ENCODE measurements at places on chromosomes 2 and 18.

DNA sequence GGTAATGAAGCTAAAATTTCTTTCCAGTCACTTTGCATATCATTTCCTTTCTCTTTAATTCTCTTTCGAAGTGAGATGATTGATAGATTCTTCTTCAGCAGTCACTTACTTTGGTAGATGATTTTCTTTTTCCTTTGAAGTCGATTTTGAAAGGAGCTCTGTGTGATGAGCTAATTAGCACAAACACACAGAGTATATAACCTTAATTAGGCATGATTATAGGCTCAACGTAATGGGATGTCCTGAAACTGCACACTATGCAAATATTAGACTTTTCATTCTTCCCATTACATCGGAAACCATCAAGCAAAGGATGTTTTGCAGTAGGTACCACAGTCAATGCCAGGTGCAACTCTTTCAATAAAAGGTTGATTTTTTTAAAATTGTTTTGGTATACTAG lies 6.4 kb upstream of the CTLA4 start:
- DNase-seq: no peak

DNA sequence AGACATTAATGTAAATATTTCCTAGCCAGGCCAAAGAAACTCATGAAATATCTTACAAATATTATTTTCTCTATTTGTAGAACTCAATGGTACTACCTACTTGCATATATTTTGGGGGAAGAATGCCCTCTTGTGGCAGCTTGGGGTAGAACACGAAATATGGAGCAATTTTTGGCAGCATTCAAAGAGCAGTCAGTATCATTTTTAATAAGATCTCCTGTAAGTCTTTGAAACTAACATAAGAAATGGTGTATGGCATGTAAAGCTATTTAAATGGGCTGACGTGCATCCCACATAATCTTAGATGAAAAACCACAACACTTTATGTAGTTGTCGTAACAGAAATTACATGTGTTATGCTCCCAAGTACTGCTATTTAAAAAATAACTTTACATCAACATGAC lies 62.3 kb upstream of the CCDC195 start:
- DNase-seq: peak; percentile 65

- DNase-seq: no peak
These were observed 36.9 kb upstream of the KLF7 start for GRCh38 chr2:207202645-207203044.

- no peak for DNase-seq
These were observed 513.9 kb upstream of the NETO1 start for GRCh38 chr18:73381699-73382036.

- DNase-seq: no peak
These were observed 9.5 kb upstream of the KDSR start for GRCh38 chr18:63376538-63376937.

GRCh38 chr2:186757009-186757408 lies 63.1 kb downstream of the FAM171B start:
- no peak for DNase-seq

DNA sequence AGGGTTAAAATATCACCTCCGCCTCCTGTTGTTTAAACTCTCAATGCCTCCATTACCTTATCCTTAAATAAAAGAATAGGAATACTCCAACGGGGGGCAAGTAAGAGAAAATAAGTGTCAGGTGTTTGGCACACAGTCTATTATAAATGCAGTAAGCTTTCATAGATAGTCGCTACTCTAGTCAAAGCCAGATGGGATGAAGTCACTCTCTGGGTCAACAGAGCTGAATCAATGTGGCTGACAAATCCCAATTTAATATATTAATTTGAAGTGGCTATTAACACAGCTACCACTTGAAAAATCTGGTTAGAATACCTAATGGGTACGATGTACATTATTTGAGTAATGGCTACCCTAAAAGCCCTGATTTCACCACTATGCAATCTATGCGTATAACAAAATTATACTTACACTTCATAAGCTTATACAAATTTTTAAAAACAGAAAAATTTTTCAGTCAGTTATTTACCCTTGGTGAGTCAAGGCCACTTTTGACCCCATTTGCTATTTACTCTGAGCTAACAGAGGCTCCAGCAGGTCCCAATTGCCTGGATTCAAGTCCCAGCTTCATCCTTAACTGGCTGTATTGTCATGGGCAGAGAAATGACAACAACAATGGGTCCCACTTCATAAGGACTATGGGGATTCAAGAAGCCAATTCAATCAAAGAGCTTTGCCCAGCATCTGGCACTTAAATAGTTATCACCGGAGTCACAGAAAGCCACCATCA lies 167.5 kb upstream of the PID1 start:
- no peak for DNase-seq

- no peak for DNase-seq
These were observed 27.8 kb upstream of the SLC9A2 start for GRCh38 chr2:102591491-102592045.

- DNase-seq: peak; percentile 73
These were observed 51.6 kb downstream of the APOB start for GRCh38 chr2:20992201-20992711.

DNA sequence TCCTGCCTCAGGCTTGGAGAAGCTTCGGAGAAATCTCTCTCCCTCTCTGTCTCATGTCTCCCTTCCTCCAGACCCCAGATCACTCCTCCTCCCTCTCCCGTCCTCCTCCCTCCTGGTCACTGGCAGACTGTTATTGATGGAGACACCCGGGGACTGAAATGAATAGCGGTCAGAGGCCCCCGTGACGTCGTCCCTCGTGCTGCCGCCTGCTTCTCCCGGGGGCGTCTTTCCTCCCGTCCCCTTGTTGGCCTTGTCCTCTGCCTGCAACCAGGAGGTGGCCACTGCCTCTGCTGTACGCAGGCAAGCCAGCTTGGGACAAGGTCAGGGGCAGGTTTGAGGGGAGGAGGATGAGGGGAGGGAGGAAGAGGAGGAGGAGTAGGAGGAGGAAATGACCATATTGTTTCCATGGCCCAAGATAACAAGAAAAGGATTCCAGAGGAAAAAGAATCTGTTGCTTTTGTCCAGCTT lies 78.2 kb downstream of the CELF4 start:
- no peak for DNase-seq

DNA sequence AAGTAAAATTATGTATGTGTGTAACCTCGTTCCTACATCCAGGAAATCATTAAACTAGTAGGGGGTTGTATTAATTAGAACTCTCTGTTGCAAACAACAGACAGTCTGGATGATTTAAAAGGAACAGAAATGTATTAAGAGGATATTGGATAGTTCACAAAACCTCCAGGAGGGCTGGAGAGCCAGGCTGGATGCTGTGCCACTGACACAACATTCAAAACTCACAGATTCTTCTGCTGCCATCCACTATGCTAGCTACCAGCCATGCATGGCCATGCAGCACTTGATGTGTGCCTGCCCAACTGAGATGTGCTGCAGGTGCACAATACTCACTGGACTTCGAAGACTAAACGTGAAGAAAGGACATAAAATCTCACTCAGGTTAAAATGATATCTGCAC lies 48.2 kb upstream of the SH3RF3 start:
- DNase-seq: no peak

DNA sequence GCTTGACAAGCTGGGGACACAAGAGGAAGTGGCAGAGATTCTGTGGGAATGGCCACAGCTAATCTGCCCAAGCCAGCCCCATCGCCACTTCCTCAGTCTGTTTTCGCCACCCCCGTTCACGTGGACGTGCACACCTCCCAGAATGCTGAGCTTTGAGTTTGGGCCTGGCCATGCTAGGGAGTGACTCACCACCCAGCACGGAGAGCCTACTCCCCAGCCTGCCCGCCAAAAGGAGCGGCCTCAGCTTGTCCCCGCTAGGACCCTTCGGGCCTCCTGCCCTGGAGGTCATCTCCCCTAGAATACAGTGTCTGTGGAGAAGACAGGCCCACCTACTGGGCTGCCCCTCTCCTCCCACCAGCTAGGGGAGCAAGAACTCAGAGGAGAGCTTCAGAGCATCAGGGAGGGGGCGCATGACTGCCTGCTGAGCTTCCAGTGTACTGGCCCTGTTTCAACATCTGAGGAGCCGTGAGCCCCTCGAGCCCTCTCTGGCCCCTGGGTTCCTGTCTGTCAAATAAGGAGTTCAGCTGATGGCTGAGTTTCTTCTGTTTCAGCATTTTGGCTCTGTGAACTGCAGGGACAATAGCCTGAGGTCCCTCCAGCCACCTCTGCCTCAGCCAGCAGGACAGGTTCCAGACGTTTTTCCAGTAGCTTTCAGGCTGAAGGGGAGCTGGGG lies 5.1 kb downstream of the SLC35F6 start:
- DNase-seq: peak; percentile 83

- DNase-seq: no peak
These were observed 241.9 kb downstream of the BCL11A start for GRCh38 chr2:60311524-60311923.

GRCh38 chr2:129758784-129759471 lies 220.5 kb upstream of the RAB6C start:
- DNase-seq: peak; percentile 62

GRCh38 chr2:215105607-215106354 lies 32.6 kb downstream of the ABCA12 start:
- DNase-seq: no peak

DNA sequence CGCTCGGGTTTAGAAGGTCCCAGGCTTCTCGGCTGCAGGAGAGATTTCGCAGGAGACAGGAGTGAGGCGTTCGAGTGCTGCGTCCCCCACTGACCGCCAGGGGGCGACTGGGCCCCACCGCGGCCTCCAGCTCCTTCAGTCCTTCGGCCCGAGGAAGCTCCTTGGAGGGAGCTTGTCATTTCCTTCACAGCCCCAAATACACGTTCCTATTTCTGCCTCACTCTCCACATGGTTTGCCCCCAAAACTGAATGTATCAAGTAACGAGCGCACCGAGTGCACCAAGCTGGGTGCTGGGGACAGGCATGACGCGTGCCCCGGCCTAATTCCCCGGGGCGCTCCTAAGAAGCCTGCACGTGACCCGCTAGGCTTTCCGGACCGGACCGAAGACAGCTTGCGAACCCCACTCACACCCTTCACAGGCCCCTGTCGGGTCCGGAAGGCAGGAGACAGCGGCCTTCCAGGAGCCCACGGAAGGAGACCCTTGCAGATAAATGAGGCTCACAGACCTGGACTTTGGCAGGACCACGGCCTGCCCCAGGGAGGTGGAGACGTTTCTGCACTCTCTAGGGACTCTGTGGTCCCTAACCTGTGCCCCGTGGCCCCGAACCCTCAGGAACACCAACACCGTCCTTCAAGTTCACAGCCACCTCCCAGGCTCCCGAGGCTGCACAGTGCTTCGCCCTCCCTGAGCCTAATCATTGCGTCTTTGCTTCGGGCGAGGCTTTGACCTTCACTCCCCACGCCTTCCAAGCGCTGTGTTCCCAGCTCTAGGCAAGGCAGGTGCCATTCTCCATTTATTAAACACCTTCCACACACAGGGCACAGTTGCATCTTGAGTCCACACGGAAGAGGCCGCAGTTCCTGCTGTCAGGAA lies 13.0 kb upstream of the FAHD2A start:
- peak; percentile 58 for DNase-seq

DNA sequence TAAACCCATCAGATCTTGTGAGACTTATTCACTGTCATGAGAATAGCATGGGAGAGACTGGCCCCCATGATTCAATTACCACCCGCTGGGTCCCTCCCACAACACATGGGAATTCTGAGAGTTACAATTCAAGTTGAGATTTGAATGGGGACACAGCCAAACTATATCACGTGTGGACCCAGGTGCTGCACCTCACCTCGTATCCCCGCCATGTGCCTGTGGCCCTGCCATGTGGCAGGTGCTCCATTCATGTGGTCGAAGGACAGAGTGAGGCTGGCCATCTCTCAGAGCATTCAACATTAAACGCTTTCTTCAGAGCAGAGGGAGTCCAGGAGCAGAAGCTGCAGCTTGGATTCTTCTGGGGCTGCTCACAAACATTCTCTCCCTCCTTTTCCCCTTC lies 32.3 kb downstream of the MROH2A start:
- DNase-seq: no peak

DNA sequence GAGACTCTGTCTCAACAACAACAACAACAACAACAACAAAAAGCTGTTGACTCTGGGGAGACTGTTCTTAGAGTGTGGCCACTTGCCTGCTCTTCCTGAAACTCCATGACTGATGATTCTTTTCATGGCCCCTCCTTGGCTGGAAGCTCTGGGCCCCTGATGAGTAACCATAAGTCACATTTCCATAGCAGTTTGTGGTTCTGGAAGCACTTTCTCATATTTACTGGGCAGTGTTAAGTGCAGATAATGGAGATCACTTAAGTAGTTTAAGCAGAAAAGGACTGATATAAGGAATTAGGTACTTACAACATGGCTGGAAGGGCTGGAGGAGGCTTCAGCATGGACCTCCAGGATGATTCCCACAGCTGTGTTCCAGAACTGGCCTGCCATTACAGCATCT lies 147.3 kb upstream of the DLX2 start:
- DNase-seq: no peak

DNA sequence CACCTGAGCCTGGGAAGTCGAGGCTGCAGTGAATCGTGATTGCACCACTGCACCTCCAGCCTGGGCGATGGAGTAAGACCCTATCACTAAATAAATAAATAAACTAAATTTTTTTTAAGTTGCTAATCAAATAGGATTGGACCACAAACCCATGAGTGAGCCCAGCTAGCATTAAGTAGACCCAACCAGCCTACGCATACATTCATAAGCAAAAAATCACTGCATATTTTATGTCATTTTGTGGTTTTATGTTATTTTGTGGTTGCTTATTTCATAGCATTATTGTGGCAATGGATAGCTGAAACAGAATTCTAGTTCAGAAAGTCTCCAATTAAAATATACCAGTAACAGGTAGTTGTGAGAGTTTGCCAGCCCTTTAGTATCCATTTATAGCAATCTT lies 29.1 kb upstream of the ZC3H15 start:
- DNase-seq: no peak

GRCh38 chr2:100408941-100409340 lies 8.5 kb downstream of the CHST10 start:
- no peak for DNase-seq

DNA sequence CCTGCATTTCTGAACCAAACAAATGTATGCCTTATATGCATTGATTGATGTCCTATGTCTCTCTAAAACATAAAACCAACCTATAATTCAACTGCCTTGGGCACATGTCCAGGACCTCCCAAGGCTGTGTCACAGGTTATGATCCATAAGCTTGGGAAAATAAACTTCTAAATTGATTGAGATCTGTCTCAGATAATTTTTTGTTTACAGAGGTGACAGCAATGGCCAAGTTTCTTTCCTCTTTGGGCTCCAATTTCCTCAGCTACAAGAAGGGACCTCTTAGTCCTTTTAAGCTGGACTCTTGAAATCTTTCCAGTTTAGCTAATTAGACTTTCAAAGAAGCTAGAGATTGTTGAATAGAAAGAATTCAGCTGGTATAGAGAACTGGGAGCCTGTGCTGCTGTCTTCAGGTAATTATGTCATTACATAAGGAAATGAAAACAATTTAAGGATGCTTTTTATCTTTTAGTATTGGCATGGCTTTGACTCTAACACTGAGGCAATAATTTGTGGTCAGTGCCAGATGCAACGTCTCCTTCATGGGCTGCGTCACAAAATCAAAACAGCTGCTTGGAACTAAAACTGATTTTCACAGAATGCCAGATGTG lies 412.1 kb upstream of the TRIB2 start:
- no peak for DNase-seq

DNA sequence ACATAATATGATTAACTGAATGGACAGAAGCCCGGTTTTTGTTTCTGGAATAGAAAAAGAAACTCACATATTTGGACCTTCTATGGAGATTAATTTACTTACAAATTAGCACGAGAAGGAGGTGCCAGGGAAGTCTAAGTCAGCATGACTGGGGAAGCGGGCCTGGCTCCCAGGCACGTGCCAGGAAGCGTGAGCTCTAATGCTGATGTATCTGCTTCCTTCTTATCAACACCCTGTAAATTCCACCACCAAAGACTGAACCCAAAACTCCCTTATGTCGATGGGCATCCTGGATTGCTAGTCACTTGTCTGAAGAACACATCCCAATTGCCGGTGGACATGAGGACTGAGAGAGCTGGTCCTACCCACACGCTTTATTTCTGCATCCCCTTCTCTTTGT lies 134.5 kb downstream of the GALNT14 start:
- DNase-seq: no peak

Data from ureter (tissue), 1 donor.